ENCODE measurements at places on chromosomes 5 and 9.
A peak's percentile ranks its signal among the peaks of the same experiment; 100 is the strongest.

GRCh38 chr9:95822583-95823431, 52.7 kb upstream of the ERCC6L2 start:
- DNase-seq, result no peak

DNA sequence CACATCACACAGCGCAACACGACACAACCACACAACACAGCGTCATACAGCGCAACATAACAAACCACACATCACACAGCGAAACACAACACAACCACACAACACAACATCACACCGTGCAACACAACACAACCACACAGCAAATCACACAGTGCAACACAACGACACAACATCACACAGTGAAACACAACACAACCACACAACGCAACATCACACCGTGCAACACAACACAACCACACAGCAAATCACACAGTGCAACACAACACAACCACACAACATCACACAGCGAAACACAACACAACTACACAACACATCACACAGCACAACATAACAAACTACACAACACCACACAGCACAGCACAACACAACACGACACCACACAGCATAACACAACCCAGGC, 40.4 kb upstream of the PTCH1 start:
- DNase-seq, result no peak

GRCh38 chr5:164561933-164562872, 1056.8 kb downstream of the MAT2B start:
- DNase-seq, result no peak

DNA sequence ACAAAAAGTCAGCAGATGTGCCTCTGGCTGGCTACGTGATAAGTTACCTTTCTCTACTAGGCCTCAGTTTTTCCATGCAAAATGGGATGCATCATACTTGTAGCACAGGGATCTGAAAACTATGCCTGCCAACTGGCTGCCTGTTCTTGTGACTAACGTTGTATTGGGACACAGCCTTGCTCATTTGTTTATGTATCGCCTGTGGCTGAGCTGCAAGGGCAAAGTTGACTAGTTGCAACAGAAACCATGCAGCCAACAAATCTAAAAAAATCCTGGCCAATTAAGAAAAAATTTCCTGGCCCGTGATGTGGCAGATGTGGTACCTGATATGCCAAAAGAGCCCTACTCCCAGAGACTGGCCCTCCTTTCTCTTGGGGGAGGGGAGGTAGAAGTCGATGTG, 131.3 kb downstream of the SEC61B start:
- DNase-seq, result no peak

DNA sequence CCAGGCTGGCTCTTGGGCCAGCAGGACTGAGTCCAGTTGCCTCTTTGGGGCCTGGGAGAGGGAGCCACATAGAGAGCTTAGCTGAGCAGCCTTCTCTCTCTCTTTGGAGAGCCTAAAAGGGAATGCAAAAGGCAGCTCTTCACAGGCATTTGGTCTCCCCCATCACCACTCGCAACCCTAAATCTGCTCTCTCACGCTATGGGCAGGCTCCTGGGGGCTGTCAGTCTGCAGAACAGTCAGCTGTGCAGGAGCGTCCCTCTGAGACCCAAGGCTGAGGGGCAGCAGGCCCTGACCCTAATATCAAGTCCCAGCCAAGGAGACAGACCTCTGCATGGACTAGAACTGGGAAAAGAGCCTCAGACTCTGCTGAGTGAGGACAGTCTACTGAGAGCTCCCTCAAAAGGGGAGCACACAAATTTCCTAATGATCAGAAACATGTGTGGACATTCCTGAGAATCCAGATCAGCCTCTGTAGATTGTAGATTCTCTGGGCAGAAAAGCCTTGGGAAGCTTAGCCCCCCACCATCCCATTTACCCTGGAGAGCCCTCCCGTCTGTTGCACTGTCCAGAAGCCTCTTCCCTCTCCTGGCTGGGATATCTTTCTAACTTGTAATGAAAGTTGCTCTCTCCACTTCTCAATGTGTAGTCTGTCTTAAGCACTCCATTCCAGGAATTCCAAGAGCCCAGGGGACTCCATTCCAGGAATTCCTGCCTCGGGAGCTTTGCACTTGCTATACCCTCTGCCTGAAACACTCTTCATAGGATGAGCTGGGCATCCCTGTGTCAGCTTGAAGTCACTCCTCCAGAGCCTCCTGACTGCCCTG, 79.4 kb downstream of the FAM114A2 start:
- DNase-seq, result no peak

- DNase-seq, result no peak
These were observed 13.7 kb upstream of the ADRA1B start for GRCh38 chr5:159902444-159903121.

GRCh38 chr5:51018423-51018822, 352.0 kb downstream of the PARP8 start:
- no peak for DNase-seq

GRCh38 chr5:155466851-155467250, 453.3 kb downstream of the KIF4B start:
- DNase-seq, result no peak

DNA sequence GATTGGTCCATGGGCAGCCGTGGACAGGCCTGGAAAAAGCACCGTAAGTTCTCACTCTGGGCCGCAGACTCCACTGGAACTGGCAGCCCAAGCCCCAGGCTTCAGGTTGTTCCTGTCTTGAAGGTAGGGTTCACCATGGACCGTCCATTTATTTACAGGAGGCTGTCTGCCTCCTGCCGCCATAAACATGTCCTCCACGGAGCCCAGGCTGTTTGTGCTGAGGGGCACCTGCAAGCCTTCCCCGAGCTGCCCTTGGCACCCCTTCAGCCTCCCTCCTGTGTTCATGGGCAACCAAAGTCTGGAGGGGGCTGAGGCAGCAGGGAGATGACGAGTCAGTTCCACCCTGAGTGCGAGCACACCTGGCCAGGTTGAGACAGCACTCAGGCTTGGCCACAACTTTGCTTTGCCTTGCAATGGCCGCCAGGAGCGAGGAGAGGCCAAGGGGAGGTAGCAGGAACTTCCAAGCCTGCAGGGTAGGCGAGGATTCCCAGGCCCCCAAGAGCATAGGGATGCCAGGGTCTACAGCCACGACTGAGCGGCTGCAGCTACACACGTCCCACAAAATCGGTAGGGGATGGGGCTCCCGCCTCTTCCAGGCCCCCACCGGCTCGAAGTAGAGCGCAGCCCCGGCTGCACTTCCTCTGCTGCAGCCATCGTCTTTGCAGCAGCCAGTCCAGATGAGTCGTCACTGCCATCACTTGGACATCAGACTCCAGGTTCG, 1625.6 kb upstream of the ACO1 start:
- DNase-seq, result no peak

GRCh38 chr5:132821350-132821749, 8.2 kb downstream of the SOWAHA start:
- no peak for DNase-seq

DNA sequence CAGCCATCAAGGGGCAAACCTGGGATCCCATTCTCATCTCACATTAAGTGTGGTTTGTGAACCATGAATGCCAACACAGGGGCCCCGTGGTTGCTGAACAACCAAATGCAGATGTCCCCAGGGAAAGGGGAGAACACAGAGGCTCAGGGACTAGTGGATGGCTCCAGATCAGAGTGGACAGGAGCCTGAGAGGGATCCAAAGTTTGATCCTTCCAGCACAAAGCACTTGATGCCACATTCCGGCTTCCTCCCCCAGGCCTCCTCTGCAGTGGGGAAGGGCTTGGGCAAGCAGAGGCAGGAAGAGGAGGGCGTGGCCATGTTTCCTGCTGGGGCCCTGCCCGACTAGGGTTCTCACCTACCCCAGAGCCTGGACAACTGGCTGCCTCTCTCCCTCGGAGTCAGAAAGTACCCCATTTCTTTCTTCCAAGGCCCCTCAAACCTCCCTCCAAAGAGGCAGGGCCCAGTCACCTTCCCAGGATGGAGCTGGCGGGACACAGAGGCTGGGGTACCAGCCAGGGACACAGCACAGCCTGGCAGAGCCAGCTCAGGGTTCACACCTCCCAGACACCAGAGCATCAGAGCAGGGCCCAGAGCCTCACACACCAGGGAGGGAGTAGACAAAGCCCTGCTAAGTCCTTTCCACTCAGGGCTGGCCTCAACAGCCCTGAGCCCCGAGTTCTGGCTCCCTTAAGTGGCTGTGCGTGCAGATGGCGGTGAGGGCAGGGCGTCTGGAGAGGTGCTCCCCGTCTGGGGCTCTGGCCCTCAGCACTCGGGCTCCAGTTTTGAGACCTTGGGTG, 4.3 kb upstream of the RNF44 start:
- DNase-seq, result no peak

GRCh38 chr5:115941051-115941675, 21.1 kb upstream of the LVRN start:
- DNase-seq, result no peak

- no peak for DNase-seq
These were observed 362.8 kb downstream of the NPR3 start for GRCh38 chr5:33073881-33074327.

DNA sequence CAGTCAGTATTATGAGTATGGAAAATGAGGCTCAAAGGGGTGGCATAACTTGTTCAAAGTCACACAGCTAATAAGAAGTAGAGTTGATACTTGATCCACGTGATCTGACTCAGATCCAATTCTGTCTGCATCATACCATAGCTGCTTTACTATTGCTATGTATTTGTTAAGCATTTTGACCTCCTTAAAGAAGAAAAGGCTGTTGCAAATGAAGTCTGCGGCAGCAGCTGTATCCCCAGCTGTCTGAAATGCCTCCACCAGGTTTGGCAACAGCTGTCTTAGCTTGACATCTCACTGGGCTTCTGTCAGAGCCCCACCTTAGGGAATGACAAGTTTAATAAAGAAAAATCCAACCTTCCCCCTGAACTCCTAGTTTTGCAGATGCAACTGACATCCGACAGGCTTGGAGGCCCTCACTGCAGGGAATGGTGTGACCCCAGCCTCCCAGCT, 75.6 kb upstream of the SLC44A1 start:
- no peak for DNase-seq

GRCh38 chr9:114238891-114239875, 83.7 kb upstream of the ORM1 start:
- no peak for DNase-seq

DNA sequence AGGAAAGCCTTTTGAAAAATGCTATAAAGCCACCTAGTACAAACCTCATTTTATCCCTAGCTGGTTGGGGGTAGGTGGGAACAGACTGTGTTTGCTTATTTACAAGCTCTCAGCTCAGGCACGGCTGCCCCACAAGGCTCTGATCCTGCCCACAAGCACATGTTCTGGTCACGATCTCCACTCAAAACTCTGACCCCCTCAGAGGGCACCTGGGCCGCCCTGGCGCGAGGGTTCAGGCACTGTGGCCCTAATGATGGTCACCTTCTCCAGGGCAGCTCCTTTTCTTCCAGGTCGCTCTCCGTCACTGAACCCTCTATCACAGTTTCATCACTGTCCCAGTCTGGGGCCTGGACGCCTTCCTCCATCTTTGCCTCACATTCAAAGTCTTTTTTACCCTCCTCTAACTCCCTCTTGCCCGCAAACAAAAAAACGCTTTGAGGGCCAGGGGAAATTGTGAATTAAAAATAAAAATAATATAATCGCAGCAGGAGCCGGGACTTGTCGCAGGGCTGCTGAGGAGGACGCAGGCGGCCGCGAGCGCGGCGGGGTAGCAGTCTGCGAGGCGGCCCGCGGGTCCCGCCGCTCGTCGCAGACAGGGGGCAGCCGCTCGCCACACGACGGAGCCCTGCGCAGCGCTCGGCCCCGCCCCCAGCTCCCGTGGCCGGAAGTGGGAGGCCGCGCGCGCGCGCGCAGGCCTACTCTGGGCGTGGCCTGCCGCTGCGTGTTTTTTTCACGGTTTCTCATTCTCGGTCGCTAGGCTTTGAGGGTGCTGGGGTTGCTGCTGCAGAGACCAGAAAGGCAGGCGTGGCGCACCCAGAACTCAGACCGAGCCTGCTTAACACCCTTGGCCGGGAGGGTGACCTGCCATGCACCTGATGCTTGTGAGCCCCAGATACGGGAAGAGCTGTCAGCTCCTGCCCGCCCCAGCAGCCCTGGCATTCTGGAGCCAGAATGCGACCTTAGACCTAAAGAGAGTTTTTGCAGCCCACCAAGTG, at the start of gene ANKRD31:
Gene ANKRD31, minus strand, starts transcription at position 557 of the 995 bp plus-strand sequence. Its CDS starts 192 bp downstream, at position 365.
- peak; percentile 27 for DNase-seq

DNA sequence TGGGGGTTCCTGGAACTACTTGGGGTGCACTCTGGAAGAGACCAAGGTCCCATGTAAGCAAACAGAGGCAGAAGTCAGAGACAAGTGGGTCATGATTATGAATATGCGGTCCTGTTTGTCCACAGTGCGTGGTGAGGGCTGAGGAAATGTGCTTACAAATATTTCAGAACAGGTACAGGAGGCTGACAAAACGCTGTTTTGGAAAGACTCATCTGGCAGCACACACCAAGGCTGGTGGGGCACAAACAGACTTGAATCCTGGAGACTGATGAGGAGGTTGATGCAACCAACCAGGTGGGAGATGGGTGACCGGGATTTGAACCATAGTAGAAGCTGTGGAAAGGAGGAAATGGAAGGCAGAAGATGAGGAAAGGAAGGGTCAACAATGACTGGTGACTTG, 83.8 kb downstream of the ADRB2 start:
- no peak for DNase-seq

- no peak for DNase-seq
These were observed 120.1 kb upstream of the TMEM161B start for GRCh38 chr5:88388476-88389337.

DNA sequence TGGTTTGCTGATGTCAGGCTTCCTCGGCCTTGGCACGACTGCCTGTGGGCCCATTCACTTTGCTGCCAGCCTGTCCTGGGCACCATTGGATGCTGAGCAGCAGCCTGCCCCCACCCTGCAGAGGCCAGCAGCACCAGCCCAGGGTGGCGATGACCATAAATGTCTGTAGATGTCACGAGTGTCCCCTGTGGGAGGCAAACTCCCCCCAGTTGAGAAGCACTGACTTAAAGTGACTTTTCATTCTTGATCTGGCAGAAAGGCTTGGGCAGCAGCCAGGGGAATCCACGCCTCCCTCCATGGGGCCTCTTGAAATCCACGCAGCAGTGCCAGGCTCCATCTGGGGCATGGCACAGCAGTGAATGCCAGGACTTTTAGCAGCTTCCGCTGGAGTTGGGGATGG, 21.8 kb downstream of the IRX4 start:
- DNase-seq, result no peak

GRCh38 chr9:16540743-16541613, 329.5 kb downstream of the BNC2 start:
- DNase-seq, result no peak

GRCh38 chr9:8857068-8857925, 1057.7 kb upstream of the DMAC1 start:
- DNase-seq, result no peak

- no peak for DNase-seq
These were observed 235.4 kb downstream of the CACNA1B start for GRCh38 chr9:138112791-138113600.

- no peak for DNase-seq
These were observed 50.7 kb downstream of the P4HA2 start for GRCh38 chr5:132176987-132177386.
